Sigmoid colon (tissue), 7 donors: ENCODE measurements at places on chromosomes 3 and 15. TPM values are rescaled to one million over a fixed set of nuclear protein-coding genes. Genes with fewer than 3 reads are reported as not detected.

- H3K4me3 ChIP-seq = no peak overlapping the region
Observed at GRCh38 chr15:60551781-60552161, 72.8 kb upstream of the ICE2 start.

- H3K4me3 ChIP-seq = no peak overlapping the region
- H3K27ac ChIP-seq = no peak overlapping the region
- H3K4me1 ChIP-seq = no peaks in the 10 kb centered on the region
- H3K27me3 ChIP-seq = no peaks in the 10 kb centered on the region
Observed at GRCh38 chr3:113124256-113124830, 87.0 kb upstream of the BOC start.

DNA sequence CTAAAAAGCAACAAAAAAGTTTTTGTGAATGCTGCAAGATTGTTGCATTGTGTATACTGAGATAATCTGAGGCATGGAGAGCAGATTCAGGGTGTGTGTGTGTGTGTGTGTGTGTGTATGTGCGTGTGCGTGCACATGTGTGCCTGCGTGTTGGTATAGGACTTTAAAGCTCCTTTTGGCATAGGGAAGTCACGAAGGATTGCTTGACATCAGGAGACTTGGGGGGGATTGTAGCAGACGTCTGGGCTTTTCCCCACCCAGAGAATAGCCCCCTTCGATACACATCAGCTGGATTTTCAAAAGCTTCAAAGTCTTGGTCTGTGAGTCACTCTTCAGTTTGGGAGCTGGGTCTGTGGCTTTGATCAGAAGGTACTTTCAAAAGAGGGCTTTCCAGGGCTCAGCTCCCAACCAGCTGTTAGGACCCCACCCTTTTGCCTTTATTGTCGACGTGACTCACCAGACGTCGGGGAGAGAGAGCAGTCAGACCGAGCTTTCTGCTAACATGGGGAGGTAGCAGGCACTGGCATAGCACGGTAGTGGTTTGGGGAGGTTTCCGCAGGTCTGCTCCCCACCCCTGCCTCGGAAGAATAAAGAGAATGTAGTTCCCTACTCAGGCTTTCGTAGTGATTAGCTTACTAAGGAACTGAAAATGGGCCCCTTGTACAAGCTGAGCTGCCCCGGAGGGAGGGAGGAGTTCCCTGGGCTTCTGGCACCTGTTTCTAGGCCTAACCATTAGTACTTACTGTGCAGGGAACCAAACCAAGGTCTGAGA, 4.7 kb downstream of the BHLHE40 start:
- peak overlapping the region; percentile 99 for H3K27ac ChIP-seq
- peak overlapping the region; percentile 6 for H3K4me3 ChIP-seq
- peaks cover 72% of the 10 kb centered on the region for H3K4me1 ChIP-seq
- H3K27me3 ChIP-seq = no peaks in the 10 kb centered on the region
- no peak for DNase-seq
- no peaks in the 10 kb centered on the region for H3K36me3 ChIP-seq

DNA sequence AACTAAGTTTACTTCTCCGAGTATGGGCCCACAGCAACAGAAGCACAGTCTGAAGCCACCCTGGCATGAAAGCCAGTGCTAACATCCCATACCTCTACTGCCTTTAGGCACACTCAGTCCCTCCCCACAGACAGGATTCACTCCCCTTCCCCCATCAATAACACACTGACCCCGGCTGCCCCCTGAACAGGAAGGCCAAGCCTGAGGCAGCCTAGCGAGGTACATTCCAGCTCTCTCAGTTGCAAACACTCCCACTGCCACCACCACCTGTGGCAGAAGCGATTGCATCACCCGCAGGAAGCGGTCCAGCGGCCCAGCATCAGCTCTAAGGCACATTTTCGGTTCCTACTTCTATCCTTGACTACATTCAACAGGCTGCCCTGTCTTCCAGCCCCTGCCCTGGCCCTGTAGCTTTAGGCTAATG, 7.0 kb upstream of the BMF start:
- no peak overlapping the region for H3K4me3 ChIP-seq
- DNase-seq = no peak
- H3K27ac ChIP-seq = no peak overlapping the region
- no peaks in the 10 kb centered on the region for H3K4me1 ChIP-seq
- H3K36me3 ChIP-seq = no peaks in the 10 kb centered on the region

DNA sequence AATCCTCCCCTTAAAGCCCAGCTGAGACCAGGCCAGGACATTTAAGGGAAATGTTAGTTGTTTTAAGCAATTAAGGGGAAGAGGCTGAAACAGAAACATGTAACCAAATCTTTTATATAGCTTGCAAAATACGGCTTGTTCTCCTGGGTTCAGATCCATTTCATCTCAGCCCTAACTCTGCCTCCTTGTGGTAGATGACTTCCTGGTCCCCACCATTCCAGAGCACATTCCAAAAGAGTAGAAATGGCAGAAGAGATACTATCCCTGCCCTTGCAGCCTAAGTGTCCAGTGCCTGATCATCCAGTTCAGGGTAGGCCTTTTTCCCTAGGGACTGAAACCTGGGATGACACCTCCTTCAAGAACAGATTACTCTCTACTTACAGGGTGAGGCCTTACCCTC, 266.2 kb upstream of the VEPH1 start:
- no peaks in the 10 kb centered on the region for H3K4me1 ChIP-seq
- DNase-seq = no peak
- no peaks in the 10 kb centered on the region for H3K27me3 ChIP-seq
- H3K27ac ChIP-seq = no peak overlapping the region

- H3K4me1 ChIP-seq = peaks cover 17% of the 10 kb centered on the region
- H3K27ac ChIP-seq = no peak overlapping the region
- DNase-seq = no peak
- peak overlapping the region; percentile 57 for H3K4me3 ChIP-seq
- peaks cover 27% of the 10 kb centered on the region for H3K27me3 ChIP-seq
Observed at GRCh38 chr3:170038434-170039110, 777 bp downstream of the GPR160 start.

DNA sequence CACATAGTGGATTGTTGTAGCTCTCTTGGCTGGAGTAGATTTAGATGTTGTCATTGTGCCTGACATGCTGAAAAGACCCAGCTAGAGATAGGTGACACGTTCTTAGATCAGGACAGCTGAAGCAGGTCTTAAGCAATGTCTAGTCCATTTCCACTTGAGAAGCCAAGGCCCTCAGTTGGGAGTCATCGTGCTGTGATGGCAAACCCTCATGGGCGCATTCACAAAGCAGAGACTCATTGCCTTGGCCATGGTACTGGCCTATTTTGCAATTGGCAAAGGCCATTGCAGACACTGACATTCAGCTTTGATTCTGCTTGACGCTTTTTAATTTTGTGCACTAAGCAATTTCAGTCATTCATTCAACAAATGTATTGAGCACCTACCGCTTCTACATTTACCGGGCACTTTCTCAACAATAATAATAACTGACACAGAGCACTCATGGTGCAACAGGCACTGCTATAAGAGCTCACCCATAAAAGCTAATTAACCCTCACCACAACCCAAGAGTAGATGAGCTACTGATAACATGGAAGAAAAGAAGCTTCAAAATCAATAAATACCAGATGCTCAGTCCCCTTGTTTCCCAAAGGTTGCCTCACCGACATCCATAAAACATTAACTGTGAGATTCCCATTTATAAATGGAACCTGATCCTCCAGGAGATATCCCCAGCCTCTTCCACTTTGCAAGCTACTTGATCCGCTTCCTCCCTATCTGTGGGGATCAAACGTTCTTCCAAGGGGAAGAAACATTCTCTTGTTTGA, 200.1 kb downstream of the TLE3 start:
- no peaks in the 10 kb centered on the region for H3K4me1 ChIP-seq
- no peak for DNase-seq
- H3K27ac ChIP-seq = no peak overlapping the region

DNA sequence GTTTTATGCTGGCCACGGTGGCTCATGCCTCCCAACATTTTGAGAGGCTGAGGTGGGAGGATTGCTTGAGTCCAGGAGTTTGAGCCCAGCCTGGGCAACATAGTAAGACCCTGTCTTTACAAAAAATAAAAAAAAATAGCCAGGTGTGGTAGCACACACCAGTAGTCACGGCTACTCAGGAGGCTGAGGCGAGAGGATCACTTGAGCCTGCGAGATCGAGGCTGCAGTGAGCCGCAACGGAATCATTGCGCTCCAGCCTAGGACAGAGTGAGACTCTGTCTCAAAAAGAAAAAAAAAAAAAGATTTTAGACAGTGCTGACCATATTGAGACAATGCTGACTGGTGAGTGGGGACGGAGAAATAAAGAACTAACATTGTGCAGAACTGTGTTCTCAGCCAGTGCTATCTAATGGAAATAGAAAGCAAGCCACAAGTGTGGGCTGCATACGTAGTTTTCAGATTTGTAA, 67.2 kb downstream of the ST6GAL1 start:
- H3K4me1 ChIP-seq = no peaks in the 10 kb centered on the region
- H3K27me3 ChIP-seq = no peaks in the 10 kb centered on the region
- no peak overlapping the region for H3K27ac ChIP-seq
- H3K4me3 ChIP-seq = no peak overlapping the region
- DNase-seq = no peak
- H3K36me3 ChIP-seq = no peaks in the 10 kb centered on the region

- no peaks in the 10 kb centered on the region for H3K27me3 ChIP-seq
- no peak for DNase-seq
- H3K27ac ChIP-seq = no peak overlapping the region
- no peaks in the 10 kb centered on the region for H3K36me3 ChIP-seq
Observed at GRCh38 chr3:186965141-186965879, 35.0 kb downstream of the ST6GAL1 start.

Gene DPH6
- 9.6 TPM for total RNA-seq

Gene SERPINI2
- not detected for total RNA-seq

Gene PDIA5
- 15.1 TPM for total RNA-seq

Gene IGSF11
- total RNA-seq = 8.3 TPM

Gene CRBN
- 178 TPM for total RNA-seq

Gene ALG3
- total RNA-seq = 29.6 TPM

Gene ADCY5
- total RNA-seq = 75.6 TPM
